ENCODE measurements at places on chromosomes 12 and 14.

- DNase-seq = peak; percentile 8
Observed at GRCh38 chr12:64181430-64182291, 40.4 kb downstream of the KICS2 start.

GRCh38 chr12:110088936-110089335 lies 35.2 kb upstream of the IFT81 start:
- DNase-seq = no peak

- DNase-seq = no peak
Observed at GRCh38 chr12:106285982-106286381, 16.6 kb upstream of the TCP11L2 start.

- DNase-seq = no peak
Observed at GRCh38 chr12:100901266-100901665, 106.7 kb downstream of the ANO4 start.

DNA sequence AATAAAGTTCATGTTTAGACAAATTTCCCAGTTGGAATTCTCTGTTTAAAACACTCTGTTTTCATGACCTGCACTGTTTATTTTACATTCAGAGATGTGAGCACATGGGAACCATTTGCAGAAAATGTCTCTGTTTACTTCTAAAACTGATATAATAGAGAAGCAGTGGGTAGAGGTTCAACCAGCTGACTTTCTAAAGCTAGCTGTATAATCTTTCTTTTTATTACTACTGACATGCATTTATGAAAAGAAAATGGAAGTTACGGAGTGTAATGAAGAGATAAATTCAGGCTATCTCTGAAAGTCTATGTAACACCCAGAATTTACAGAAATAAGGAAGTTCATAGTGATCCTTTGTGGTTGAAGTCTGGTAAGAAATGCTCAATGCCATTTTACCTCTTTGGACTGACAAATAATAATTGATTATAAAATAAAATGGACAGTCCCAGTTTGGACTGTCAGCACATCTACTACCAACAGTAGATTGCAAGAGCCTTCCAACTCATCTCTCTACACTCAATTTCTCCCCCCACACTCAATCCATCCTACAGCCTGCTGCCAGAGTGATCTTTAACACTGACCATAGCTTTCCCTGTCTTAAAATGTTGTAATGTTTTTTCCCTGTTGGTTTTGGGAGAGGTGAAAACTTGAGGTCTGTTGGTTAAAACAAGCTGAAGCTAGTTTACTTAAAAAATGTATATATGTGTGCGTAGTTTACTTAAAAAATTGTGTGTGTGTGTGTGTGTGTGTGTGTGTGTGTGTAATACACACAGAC lies 137.4 kb downstream of the AEBP2 start:
- no peak for DNase-seq

GRCh38 chr12:49236423-49236822 lies 28.5 kb upstream of the TUBA1C start:
- DNase-seq = no peak

Data from neural crest cell (in vitro differentiated cells).